ENCODE measurements at places on chromosomes 12 and 14.

- DNase-seq: no peak
Observed at GRCh38 chr12:85781766-85782165, 54.4 kb downstream of the RASSF9 start.

DNA sequence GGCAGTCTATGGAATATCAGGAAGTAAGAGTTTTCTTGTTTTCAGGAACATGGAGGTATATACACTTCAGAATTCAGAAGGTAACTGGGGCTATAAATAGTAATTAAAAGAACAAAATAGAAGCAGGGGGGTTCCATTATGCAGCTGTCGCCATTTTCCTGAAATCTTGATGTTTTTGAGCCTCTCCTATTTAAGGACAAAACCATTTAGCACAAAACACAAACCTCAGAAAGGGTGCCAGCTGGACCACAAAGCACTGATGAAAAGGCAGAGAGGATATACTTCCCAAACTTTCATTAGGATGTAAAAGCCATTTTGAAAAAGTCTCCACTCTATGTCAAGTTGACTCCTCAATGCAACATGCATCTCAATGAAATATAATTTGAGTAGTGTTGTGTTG is 54.2 kb upstream of the OR5AU1 start:
- DNase-seq: no peak

DNA sequence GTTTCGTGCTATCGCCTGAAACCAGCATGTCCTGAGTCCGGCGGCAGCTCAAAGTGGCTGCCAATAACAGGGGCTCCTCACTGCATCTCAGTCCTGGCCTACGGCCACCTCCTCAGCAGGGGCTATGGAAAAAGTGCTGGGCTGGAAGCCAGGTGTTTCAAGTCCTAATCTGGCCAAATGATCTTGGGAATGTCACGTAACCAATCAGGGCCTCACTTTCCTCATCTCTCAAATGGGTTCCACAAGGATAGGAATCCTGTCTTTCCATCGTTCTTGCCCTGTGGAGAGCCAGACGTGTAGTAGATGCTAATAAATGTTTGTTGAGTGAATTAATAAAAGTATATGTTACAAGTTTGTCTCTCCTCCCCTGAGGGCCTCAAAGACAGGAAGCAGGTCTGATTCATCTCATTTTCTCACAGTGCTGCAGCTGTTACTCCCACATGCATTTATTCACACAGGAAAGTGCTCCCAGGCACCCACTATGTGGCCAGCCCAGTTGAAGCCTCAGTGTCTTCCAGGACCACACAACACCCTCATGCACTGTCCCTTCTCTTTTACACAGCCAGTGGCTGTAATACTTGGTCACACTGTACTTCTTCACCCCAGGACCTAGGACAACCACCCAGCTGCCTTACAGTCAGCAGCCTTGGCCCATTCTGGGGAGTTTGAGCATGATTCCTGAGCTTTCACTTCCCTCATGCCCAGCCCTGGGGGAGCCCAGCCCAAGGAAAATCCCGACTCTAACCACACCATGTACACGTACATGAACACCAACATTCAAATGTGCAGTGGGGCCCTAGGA is 5.0 kb downstream of the CMKLR1 start:
- peak; percentile 47 for DNase-seq

DNA sequence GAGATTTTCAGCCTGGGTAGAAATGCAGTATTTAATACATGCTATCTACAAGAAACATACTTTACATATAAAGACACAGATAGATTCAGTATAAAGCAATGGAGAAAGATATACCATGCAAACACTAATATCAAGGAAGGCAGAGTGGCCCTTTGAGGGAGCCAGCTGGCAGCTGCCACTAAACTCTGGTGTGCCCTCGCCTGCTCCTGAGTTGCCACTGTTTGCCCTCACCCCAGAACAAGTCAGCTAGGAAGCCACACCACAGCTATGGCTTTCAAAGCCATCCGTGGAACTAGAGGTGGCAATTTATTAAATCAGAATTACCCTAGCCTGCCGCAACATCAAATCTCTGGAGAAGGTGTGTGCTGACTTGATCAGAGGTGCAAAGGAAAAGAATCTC is 18.3 kb downstream of the PXN start:
- no peak for DNase-seq

DNA sequence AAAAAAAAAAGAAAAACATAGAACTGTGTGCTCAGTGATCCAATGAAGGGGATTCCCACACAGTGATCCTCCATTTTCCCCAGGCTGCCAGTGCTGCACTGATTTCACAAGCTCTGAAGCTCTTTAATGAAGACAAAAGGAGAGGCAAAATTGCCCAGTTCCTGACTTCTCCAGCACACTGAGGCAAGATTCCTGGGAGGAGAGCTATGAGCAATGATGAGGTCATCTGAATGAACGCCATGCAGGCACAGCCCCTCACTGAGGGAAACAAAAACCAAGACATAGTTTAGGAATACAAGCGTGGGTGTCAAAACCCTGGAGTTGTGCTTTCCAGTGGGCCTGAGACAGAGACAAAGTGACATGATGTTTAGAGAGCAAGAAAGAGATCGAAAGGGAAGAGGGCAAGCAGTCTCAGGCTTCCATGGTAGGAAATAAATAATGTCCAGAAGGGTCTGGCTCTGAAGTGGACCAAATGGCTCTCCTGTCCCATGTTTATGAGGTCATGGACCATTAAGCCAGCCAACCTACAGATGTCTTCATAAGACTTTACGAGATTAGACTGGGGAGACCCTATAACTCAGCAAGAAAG is 40.9 kb upstream of the SMUG1 start:
- peak; percentile 98 for DNase-seq

DNA sequence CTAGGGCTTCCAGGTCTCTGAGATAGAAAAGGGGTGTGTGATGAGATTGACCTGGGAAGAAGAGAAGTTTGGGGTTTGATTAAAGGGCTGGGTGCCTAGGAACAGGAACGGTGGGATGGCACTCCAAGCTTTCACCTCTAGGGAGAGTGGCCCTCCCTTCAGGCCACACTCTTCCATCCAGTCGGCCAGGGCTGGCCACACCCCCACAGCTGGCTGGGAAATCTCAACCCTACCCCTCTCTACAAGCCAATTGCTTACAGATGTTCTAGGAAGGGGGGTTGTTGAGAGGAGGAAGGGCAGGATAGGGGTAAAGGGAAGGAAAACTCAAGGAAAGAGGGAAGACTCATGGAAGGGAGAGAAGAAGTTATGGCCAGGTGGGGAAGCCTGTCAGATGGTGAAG is 6.6 kb upstream of the ITGA5 start:
- DNase-seq: no peak

DNA sequence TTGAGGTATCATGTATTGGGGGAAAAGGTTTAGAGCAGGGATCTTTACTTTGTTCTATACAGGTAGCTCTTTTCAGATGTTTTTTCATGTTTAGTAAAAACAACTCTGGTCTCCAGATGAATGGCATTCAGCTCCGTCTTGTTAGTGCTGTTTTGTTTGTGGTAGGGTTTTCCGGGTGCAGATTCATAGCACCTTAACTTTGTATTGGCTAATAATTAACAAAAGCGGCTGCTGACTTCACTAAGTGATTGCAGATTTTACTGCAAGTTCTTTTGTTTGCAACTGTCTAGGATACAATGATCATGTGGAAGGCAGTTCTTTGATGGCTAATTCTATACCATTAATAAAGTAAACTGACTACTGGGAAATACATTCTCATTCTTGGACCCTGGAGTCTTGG is 32.2 kb upstream of the BHLHE41 start:
- no peak for DNase-seq

DNA sequence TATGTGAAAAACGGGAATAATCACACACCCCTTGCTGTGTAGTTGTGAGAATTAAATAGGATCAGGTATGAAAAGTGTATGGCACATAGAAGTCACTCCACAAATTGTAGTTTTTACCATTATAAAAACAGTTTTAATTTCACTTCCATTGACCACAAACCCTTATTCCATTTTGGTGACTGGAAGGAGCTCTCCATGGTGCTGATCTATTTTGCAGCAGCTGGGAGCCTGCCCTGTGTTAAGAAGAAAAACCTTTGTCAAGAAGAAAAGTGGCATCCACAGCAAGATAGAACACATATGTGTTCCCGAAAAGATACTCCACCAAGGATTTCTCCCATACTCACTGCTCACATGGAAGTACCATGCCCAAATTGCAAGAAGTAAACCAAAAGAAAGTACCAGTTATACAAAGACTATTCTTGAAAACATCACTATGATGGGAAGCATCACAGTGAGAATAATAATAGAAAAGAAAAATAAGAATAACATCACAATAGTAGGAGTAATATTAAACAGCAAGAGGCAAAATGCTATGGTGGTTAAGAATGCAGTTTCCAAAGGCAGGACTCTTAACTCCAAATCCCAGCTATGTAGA is 58.7 kb downstream of the TUNAR start:
- peak; percentile 30 for DNase-seq

- DNase-seq: no peak
Observed at GRCh38 chr14:68250927-68251768, 431.6 kb downstream of the RAD51B start.

- no peak for DNase-seq
Observed at GRCh38 chr12:3838076-3838475, 35.1 kb downstream of the PARP11 start.

DNA sequence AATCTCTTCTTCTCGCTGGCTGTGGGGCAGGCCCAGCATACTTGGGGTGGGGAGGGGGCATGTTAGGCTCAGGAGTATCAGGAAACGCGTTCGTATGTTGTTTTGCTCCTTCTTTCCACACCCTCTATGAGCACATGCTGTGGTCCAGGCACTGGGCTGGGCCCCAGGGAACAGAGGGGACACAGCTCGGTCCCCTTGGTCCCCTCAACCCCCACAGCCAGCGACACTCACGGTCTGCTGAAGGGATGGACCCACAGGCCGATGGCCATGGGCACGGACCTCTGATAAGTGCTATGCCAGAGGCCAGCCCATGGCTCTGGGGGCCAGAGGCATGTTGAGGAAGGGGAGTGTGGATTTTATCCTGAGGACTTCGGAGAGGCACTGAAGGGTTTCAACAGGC is 6.2 kb downstream of the IFI27 start:
- DNase-seq: no peak

DNA sequence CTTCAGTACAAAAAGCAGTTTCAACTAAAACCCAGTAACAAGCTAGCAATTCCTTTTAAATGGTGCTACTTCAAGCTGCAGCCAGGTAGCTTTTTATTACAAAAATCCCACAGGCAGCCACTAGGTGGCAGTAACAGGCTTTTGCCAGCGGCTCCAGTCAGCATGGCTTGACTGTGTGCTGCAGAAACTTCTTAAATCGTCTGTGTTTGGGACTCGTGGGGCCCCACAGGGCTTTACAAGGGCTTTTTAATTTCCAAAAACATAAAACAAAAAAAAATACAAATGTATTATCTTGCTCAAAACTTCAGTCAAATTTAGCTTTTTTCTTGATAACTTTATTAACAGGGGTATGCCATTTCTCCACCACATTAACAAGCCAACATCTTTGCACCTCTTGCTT is 3.6 kb upstream of the CLEC4E start:
- DNase-seq: peak; percentile 44

DNA sequence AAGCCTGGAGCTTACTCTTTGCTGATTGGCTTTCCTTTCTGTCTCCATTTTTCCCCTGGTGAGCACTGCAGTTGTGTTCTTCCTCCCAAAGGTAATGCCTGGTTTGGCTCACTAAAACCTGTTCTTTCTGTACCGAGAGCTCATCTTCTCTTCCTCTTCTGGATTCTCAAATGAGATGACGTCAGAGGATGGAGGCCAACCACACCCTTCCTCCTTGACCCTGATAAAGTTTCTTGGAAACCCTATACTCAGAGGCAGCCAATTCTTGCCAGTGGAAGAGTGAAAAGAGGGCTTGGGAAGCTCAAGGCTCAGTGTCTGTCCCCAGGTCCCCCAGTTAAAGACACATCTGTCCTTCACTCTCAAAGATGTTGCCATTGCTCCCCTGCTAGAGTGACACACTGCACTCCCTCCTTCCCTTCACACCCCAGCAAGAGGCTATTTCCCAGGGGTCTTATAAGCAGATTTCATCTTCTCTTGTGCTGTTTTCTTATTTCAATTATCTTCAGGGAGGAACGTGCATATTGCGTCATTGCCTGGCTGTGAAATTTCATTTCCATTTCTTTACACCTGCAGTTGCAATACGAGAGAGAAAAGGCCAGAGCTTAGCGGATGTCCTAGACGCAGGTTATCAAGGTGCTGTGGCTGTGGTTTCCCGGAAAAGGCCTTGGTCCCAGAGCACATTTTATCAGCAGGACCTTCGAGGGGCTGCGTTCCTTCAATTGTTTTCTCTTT is 27.3 kb downstream of the NTF3 start:
- DNase-seq: no peak

- no peak for DNase-seq
Observed at GRCh38 chr14:104892531-104893434, 27.7 kb downstream of the CEP170B start.

DNA sequence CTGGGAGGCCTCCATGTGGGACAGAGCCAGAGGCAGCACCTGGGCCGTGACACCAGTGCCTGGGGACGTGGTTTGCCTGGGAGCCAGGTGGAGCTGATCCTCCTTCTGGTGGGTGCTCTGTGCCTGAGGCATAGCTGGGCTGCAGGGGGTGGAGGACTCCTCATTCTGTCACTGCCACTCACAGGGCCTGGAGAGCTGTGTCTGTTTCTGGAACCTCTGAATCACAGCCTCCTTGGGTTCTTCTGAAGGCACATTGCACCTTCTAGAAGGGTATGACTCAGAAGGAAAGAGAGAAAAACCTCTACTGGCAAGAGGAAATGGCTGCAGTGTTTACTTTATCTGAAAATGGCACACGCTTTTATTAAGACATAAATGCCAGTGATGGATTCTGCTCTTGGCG is 659.8 kb downstream of the VRK1 start:
- DNase-seq: no peak

DNA sequence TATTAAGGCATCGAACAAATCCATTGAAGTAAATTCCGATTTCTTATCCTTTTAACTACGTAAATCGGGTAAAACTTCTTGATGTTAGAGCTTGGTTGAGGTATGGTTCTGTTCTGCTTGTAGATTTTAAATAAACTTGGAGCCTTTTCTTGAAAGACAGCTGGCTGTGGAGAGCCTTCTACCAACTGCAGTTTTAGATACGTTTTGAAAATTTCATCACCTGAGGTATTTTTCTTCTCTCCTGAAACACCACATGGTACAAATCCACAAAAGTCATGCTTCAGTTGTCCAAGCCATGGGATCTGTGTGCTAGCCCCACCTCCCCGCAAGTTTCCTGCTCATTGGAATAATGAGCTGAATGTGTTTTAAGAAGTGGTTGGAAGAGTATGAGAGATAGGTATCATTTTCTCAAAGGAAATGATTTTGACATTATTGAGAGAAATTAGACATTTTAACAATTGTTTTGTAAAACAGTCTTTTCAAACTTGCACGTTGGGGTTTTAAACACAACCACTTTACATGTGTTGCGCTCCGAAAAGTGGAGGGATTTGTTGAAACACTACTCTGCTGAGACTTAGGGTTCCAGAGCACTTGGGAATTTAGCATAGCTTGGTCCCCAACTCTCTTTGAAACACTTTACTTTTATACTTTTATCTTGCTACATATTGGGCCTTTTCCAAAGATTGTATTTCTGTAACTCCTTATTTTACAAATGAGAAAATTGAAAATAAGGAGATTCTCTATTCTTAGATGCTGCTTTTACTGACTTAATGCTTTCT is 1.4 kb downstream of the PPM1A start:
- DNase-seq: peak; percentile 18
